ENCODE measurements at places on chromosomes 3 and 15.

DNA sequence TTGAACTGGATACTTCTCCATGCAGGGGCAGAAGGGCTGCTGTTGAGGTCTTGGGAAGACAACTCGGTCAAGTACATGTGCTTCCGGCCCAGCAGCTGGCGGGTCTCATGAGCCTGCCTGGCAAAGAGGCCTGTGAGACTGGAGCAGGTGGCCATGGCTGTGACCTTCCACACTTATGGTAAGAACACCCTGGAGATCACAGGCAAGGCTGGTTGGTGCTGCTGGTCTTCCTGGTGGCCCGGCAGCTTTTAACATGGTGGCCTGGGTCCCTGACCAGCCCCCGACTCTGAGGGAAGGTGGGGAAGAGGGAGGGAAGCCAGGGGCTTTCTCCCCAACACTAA, 15.4 kb downstream of the CHRD start:
- no peak for DNase-seq

GRCh38 chr15:75705854-75706681, 6.6 kb downstream of the CSPG4 start:
- no peak for DNase-seq

GRCh38 chr15:92922418-92923002, 22.4 kb downstream of the CHD2 start:
- DNase-seq, result no peak

- DNase-seq, result peak; percentile 71
Measured at GRCh38 chr3:43378066-43378935, 92.0 kb downstream of the SNRK start.

DNA sequence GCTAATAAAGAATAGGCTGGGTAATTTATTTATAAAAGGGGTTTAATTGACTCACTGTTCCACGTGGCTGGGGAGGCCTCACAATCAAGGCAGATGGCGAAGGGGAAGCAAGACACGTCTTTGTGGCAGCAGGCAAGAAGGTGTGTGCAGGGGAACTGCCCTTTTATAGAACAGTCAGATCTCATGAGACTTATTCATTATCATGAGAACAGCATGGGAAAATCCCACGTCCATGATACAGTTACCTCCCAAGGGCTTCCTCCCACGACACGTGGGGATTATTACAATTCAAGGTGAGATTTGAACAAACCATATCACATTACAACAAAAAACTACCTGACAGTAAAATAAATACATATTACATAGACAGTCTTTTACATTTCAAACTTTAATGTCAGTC, 414.9 kb downstream of the NAALADL2 start:
- no peak for DNase-seq

DNA sequence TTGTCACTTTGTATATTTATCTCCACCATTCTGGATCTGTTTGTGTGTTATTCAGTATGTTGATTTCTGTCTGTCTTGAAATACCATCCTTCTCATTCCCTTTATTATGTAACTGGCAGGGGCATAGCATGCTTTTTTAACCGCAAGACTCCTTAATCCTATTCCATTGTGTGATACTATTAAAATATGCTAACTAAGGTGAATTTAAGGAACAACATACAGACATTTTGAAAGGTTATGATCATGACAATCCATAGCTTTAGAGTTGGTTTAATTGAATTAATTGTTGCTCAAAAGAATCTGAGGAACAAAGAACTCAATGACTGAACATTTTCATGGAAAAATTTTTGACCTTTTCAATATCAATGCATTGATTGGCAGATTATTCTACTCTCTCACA, 677.3 kb upstream of the ROBO1 start:
- DNase-seq, result no peak

- no peak for DNase-seq
Measured at GRCh38 chr3:153551536-153552285, 389.7 kb downstream of the RAP2B start.

DNA sequence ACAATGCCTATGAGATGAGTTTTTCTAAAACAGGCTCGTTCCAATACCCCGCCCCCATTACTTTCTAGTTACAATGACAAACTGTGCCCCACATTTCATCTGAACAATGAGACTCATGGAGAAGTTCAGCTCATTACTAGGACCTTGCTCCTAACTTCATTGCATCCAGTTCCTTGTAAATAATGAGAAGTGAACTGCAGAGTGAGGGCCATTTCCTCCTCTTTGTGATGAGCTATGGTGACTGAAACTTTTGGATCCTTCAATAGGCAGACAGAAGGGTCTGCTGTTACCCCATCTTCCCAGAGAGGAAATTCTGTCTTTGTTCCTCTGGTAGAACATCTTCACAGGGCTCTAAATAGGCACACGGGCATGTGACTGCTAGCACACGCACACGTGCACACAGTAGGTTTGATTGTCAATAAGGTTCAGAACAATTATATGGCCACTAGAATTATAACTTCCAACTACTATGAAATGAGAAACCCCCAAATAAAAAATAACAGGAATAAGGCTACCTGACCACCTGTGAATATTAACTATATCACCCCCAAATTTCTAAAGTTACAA, 51.8 kb downstream of the SERP1 start:
- no peak for DNase-seq

GRCh38 chr15:37789881-37790280, 144.6 kb upstream of the TMCO5A start:
- no peak for DNase-seq

DNA sequence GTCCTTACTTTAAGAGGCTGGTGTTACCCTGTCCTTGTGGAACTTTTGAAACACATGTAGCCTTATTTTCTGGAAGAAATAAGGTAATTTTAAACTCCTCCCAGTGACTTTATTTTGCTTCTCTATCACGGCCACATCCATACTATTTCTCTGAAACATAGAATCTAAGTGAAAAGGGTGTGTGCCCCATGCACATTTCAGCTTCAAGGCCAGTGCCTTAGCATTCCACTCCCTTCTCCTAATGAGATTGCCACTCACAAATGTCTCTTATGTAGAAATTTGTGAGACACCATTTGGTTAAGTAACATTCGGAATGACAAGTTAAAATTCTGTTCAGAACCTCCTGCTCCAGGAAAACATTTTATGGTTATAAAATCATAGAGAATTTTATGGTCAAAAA, 562.7 kb downstream of the TUSC7 start:
- no peak for DNase-seq

DNA sequence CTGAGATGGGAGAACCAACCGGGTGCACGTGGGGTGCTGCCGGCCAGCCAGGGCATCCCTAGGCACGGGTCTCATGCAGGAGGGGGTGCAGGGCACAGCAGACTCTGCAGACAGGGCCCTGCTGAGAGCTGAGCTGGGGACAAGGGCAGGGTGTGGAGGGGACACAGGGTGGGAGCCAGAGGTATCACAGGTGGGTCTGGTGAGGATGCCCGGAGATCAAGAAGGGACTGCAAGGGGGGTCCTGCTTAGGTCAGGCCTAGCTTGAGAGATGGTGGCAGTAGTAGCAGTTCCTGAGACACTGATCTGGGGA, 39.5 kb upstream of the PRR23E start:
- DNase-seq, result no peak

GRCh38 chr15:67741308-67741707, 84.0 kb upstream of the SKOR1 start:
- no peak for DNase-seq

DNA sequence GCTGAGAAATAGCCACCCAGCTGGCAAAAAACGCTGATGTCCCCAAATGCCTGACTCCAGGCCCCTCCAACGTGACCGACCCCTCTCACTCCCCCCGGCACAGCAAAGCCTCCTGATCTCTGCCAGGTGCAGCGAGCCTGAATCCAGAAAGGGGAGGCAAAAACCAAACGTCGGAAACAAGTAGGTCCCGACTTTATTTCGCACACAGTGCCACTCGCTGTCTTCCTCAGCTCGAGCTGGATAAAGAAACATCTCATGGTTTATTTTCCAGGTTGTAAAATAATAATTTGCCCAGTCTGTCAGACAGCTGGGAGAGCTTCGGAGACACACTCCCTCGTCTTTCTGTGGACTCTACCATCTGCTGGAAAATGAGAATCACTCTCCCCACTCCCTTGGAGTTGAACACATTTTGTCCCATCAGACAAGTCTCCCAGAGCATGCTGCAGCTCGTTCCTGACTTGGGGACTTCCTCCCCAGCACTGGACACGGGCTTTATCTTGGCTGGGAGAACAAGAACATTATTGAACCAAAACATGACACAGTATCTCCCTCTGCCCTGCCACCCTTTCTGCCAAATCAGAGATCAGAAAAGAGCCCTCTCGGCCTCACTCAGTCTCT, 142.8 kb downstream of the NUP210 start:
- no peak for DNase-seq

DNA sequence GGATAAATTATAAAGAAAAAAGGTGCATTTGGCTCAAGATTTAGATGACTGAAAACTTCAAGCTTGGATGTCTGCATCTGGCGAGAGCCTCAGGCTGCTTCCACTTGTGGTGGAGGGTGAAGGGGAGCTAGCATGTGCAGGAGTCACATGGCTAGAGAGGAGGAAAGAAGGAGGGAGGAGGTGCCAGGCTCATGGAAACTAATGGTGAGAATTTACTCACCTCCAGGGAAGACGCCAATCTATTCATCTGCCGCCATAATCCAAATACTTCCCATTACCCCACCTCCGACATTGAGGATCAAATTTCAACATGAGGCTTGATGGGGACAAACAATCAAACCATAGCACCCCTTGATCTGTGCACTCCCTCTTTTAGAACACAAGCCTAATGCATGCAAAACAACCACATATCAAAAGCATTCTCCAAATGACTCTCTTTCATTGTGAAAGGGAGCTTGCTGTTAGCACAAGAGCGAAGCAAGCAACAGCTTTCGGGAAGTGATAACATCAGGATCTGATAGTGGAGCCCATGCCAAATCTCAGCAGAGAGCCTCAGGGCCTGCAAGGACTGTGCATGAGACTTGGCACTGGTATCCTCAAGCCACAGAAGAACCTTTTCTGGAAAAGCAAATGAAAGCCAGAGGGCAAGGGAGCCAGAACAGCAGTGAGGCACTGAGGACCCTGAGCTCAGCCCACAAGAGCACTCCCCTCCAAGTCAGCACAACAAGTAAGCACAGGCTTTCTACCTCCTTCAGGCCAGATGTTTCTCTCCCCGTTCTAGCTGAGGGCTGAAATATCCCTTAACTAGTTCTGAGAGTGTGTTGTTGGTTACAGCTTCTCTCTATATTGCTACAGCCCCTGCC, 50.2 kb upstream of the THBS1 start:
- no peak for DNase-seq

- DNase-seq, result no peak
Measured at GRCh38 chr3:122615303-122615702, 37.9 kb downstream of the PARP15 start.

DNA sequence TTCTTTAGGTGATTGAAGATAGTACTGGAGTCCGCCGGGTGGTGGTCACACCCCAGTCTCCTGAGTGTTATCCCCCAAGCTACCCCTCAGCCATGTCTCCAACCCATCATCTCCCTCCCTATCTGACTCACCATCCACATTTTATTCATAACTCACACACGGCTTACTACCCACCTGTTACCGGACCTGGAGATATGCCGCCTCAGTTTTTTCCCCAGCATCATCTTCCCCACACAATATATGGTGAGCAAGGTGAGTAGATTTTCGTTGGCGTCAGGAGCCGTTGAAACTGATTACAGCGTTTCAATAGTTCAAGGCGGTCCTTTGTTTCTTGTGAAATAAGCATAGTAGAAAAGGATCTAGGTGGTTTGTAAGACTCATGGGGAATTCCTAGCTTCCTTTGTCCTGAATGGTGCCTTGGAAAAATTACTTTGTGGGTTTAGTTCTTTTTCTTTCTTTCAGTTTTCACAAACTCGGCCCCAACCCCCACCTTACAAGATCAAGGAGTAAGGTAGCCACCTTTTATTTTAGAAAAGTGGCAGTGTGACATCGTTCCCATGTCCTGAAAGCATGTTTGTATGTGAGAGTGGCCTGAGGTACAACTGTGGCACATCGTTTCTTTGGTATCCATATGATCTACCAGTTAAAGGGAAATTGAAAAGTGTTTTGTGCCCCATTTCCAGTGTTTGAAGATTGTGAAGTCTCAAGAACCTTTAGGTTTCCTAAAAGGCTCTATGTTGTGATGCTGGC, 200.6 kb downstream of the GHSR start:
- no peak for DNase-seq

DNA sequence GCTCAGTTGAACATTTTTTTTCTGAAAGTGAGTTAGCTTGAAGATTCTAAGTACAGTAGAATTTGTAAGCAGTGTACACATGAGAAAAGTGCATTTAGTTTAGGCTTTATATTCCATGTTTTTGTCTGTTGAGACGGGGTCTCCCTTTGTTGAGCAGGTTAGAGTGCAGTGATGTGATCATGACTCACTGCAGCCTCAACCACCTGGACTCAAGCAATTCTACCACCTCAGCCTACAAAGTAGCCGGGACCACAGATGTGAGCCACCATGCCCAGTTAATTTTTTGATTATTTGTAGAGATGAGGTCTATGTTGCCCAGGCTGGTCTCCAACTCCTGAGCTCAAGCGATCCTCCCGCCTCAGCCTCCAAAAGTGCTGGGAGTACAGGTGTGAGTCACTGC, 5.3 kb upstream of the CSNK1G1 start:
- DNase-seq, result no peak

- no peak for DNase-seq
Measured at GRCh38 chr3:191119415-191120295, 79.4 kb upstream of the OSTN start.

DNA sequence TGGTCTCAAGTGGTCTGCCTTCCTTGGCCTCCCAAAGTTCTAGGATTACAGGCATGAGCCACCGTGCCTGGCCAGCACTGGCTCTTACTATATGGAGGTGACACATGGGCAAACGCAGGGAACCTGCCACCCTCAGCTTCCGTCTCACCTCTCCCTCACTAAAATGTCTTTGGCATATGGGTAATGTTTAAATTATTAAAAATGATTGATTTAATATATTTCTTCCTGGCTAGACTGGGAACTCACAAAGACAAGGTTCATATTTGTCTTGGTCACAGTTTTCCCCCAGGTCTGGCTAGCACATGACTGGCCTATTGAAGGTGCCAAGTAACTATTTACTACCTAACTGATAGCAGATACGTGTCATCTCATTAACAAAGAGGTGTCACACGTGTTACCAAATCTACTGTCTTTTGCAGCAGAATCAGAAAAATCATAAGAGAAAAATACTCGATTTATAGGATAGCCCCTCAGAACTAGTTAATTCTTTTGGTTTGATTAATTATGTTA, 48.2 kb downstream of the SYNM start:
- no peak for DNase-seq

GRCh38 chr3:29141197-29141917, 139.5 kb upstream of the RBMS3 start:
- no peak for DNase-seq

DNA sequence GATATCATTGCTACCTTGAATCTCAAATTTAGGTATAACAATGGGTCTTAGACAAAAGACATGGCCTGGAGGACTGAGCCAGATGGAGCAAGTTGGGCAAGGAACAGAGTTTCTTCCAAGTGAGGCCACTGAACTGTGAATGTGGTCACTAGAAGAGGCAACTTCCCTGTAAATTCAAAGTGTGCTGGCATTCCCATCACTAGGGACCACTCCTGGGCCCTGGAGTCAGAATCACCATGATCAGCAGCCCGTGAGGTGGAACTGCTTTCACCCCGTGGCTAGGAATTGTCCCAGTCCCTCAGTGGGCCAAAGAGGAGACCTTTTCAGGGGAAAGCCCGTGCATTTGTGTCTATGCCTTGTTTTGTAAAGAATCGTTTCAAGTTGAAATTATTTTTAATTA, 47.3 kb downstream of the HES1 start:
- DNase-seq, result no peak
